ENCODE measurements at places on chromosomes 12 and 14.

GRCh38 chr14:56989359-56989758, 179.1 kb upstream of the OTX2 start:
- ATAC-seq = no peak

- ATAC-seq = no peak
Measured at GRCh38 chr12:53500142-53500775, 824 bp upstream of the TARBP2 start.

DNA sequence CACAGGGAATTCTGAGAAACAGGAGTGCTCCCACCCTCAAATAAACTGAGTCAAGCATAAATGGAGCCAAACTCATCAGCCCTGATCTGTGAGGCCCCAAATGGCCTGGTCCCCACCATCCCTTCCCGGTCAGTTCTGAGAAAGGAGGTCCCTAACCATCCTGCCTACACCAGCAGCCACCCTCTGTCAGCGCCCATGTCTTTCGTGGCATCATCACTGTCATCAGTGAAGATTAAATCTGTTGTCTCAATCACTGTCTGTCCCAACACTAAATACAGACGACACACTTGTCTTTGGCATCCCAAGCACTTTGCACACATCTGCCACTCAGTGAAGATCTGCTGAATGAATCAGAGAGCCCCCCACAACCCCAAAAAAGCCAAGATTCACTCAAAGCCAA, 22.4 kb downstream of the VPS37B start:
- ATAC-seq = no peak

- no peak for ATAC-seq
Measured at GRCh38 chr12:31560516-31560915, 30.4 kb downstream of the DENND5B start.

DNA sequence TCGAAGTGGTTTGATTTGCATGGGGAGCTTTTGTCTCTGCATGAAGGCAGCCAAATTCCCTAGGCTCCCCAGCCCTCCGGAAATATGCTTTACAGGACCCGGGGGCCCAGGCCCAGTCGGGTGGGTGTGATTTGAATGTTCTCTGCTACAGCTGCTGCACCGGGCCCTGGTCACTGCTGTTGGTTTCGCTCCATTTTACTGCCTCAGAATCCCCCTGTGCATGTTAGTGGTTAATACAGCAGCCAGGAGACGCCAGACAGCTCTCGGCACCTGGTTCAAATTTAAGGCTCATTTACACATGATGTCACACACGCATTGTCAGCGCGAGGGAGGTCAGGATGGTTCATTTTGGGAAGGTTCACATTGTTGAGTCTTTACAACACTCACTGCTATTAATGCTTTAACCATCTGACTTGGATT, 99.6 kb downstream of the SLC38A6 start:
- no peak for ATAC-seq

DNA sequence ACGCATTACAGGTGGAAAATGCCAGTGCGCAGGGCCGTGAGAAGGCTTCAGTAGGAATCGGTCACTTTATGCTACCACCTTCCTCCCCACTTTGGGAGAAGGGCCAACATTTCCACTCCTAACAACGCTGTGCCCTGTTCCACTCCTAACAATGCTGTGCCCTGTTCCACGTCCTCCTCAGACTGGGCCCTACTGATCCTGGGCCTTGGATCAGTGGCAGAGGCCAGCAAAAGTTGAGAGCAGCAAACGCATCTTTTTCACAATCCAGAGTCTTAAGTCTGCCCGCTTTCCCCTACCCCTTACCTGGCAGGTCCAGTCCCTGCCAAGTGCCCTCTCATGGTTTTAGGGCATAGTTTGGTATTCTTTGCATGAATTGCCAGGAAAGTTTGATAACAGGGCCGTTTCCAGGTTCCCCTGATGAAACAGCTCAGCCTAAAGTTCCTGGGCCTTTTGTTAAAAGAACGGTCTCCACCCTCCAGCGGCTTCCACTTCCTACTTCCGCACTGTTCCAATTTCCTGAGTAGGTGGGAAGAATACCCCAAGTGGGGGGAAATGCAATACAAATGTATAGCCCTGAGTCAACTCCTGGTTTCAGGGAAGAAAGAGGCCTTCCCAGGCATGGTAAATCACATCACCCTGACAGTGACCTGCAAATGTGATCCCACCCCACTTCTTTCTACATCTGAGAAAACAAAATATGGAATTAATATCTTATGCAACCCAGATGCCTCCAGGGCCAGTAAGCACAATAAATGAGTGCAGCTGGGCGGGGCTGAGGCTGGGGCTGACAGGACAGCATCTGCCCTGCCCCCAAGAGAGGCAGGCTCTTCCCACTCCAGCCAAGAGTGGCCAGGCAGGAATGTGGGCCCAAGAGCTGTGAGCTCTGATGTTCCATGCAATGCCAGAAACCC, 15.0 kb downstream of the KCTD10 start:
- peak; percentile 74 for ATAC-seq

- ATAC-seq = no peak
Measured at GRCh38 chr12:54977155-54977554, 7.4 kb downstream of the TESPA1 start.

All from motor neuron (in vitro differentiated cells).